Nasal cavity respiratory epithelium epithelial cell of viscerocranial mucosa (primary cell): ENCODE measurements at places on chromosomes 6 and 20. TPM values are rescaled to one million over a fixed set of nuclear protein-coding genes. Genes with fewer than 3 reads are reported as not detected.

The LPIN3 gene
- total RNA-seq = 3.4 and 12.5 TPM in 2 replicates

The TSBP1 gene
- total RNA-seq = not detected in 2 replicates

The SLC17A3 gene
- total RNA-seq = not detected in 2 replicates

The GPR6 gene
- not detected in 2 replicates for total RNA-seq

The FOXQ1 gene
- total RNA-seq = 4.8 and 11.0 TPM in 2 replicates

The SGK2 gene
- under 0.01 and 0.93 TPM in 2 replicates for total RNA-seq

The TXLNB gene
- total RNA-seq = 0.28 TPM in 1 of 2 replicates, not detected in the other
